ENCODE measurements at places on chromosomes 11 and 22.

GRCh38 chr11:17630936-17631335, 83.9 kb downstream of the OTOG start:
- no peak for DNase-seq

DNA sequence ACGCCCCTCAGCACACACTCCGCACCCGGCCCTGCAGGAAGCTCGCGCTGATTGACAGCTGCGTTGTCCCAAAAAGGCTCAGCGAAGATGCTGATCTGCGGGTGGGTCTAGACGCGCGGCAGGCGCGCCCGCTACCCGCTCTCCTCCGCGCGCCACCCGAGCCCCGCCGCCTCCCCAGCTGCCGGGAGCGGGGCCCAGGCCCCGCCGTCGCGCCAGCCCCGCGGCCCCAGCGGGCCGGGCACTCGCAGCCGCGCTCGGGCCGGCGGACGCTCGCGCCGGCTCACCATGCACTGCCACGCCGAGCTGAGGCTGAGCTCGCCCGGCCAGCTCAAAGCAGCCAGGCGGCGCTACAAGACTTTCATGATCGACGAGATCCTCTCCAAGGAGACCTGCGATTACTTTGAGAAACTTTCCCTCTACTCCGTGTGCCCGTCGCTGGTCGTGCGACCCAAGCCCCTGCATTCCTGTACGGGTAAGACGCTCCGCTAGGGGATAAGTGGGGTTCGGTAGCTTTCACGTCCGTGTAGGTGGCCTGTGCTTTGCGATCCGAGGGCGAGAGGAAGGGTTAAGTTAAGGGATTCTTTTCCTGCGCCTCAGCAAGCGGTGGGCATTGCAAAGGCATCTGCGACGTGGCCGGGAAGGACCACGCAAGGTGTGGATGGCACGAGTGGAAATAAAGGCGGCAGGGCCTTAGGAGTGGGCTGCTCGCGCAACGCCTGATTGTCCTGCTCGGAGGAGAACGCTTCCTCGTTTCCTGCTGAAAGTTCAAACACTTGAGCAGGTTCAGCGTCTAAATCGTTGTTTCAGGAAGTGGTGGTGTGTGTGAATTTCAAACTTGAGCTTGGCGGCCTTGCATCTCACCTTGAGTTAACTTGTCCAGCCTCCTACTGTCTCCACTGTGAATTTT, at the start of gene BARX2:
TSS of gene BARX2 (plus strand) at position 98 of the 907 bp plus-strand sequence. CDS start at position 286, 188 bp downstream.
- no peak for DNase-seq

DNA sequence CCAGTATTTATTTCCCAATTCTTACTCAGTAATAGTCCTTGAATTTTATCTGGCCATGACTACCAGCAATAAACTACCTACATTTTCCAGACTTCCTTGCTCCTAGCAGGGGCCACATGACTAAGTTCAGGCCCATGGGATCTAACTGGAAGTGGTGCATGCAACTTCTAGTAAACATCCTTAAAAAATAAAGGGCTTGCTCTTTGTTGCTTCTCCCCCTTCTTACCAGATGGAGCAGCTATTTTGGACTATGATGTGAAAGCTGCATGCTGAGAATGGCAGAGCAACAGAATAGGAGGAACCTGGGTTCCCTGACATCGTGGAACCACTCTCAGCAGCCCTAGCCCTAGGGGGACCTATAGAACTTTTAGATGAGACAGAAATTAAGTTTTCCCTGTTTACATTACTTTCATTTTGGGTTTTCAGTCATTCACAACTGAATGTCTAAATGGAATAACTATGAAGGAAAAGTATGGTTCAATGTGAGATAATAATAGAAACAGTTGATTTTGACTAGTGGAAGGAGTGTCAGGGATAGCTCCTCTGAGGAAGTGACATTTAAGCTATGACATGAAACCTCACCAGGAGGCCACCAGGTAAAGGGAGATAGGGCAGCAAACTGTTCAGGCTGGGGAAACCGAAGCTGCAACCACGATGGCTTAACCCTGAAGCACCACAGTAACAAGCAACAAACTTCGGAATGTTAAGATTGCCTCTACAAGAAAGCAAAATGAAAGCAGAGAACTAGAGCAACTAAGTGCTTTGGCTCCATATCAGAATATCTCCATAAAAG, 48.9 kb downstream of the PHF21A start:
- no peak for DNase-seq

- DNase-seq: no peak
These were observed 166.8 kb downstream of the TEAD1 start for GRCh38 chr11:12840871-12841660.

DNA sequence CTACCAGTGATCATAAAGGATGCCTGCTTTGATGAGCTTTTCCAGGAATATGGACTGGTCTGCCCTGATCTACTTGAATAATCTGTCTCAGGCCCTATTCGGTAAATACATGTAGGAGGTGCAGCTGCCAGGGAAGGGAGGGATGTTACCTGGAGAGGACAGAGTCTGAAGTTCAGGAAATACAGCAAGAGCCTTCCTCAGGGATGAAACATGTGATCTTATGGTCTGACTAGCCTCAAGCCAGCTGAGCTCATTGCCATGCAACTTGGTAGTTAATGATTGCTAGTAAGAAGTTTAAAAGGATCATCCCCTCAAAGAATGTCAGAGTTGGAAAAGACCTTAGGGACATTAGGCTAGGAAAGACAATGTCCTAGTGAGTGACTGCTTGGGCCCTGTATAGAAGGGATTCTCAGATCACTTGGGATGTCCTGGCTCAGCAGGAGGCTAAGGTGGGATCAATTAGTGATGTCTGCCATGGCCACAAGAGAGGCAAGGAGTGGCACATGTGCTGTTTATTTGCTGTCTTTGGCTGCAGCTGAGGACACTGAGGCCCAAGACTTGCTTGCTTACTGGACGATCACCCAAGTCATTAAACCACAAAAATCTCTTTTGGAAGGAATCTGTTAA, 18.5 kb downstream of the PTPRJ start:
- no peak for DNase-seq

DNA sequence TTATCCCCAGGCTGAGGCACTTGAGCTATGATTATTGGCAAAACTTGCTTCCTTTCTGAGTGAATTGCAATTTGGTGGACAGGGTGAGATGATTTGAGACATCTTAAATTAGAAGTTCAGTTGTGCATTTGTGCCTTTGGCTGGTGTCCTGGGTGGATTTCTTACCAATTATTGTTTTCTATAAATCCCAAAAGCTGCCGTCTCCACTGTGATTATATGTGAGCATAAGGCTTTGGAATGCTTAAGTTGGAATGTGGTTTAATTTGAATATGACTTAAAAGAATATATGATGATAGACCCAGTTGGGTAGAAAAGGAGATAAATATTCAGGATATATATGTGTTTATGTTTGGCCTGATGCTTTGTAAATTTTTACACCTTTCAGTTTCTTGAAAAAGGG, 70.0 kb downstream of the EXT2 start:
- DNase-seq: no peak

- no peak for DNase-seq
These were observed 128.8 kb upstream of the SESN3 start for GRCh38 chr11:95359756-95360155.

DNA sequence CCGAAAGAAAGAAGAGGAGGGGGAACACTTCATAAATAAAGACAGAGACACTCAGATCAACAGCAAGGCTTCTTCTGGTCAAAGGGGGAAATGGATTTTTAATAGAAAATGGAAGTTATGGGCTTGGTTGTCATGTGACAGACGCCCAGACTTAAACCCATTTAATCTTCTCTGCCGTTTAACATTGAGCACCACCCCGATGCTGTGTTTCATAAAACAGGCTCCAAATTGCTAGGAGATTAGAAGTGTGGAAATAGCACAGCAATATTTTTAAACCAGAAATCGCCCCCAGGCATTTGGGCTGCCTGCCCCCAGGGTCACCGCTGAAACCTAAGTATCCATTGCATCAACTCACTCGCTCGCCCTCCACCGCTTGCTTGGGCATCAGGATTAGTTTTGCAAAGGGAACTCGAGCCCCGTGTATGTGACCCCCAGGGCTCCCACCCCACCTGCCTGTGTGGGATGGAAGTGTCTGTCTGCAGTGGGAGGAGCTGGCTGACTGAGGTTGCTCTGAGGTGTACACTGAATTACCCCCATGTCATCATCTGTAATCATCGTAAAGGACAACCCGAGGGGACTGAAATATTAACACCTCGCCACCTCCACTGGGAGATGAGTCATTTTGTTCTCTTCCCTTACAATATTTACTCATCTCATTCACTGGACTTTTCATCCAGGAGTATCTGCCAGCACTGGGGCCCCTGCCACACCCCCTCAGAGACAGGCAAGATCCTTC, 10.7 kb downstream of the DSCAML1 start:
- no peak for DNase-seq

DNA sequence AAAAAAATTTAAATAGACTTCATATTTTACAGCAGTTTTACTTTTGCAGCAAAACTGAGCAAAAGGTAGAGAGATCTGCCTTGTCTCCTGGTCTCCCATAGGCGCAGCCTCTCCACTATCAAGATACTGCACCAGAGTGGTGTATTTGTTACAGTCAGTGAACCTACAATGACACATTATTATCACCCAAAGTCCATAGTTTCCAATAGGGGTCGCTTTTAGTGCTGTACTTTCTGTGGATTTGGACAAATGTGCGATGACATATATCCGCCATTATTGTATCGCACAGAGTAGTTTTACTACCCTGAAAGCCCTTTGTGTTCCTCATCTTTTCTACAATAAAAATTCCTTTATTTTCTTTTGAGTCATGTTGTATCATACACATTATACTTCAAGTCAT, 153.2 kb upstream of the CCDC179 start:
- DNase-seq: no peak

DNA sequence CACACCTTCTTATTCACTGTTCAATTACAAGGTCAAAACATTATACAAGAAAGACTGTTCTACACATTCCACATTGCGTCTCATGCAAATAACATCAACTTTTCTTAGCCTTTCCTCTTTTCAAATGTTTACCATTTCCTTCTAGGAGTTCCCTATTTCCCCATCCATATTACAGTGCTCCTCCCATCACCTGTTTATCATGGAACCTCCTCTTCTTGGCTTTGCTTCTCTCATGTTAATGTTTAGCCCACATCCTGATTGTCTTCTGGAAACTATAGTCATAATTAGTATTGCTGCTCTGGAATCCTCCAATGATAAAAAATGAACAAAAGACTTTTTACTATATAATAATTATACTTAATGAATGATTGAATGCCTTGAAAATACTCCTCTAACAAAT, 21.3 kb downstream of the OR52E1 start:
- DNase-seq: no peak

DNA sequence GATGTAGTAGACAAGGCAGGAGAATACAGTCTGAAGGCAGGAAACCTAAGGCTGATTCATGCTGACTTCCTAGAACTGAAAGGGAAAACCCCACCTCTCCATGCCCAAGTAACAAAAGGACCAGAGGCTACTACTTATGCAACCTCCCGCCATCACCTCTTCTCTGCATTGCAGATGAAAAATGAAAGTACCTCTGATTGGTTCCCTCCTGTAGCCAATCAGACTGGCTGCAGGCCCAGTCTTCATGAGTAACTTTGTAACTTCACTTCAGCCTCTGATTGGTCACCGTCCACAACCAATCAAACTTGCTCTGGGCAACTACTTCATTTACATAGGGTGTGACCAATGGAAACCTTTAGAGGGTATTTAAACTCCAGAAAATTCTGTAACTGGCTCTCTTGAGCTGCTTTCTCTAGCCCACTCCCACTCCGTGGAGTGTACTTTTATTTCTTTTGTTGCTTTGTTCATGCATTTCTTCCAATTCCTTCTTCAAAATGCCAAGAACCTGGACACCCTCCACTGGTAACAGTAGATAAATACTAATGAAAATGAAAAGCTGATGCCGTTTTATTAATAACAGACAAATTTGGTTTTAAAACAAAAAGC, 5.2 kb upstream of the MAP6 start:
- no peak for DNase-seq

DNA sequence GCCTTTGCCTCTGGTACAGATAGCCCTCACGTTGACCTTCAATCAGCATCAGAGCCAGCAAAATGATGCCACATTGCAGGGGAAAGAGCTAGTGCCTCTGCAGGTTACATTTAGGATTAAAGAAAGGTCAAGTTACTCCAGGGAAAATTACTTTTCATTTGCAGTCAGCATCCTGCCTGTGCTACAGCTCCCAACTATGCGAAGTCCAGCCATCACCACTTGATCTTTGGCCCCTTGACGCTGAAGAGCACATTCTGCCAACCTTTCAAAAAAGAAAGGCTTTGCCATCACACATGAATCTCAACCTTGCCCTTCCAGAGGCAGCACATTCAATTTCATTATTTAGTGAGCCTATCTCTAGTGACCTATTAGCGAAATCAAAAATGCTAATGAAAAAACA, 11.3 kb downstream of the FJX1 start:
- no peak for DNase-seq

- DNase-seq: no peak
These were observed 61.4 kb upstream of the FADD start for GRCh38 chr11:70141486-70142220.

DNA sequence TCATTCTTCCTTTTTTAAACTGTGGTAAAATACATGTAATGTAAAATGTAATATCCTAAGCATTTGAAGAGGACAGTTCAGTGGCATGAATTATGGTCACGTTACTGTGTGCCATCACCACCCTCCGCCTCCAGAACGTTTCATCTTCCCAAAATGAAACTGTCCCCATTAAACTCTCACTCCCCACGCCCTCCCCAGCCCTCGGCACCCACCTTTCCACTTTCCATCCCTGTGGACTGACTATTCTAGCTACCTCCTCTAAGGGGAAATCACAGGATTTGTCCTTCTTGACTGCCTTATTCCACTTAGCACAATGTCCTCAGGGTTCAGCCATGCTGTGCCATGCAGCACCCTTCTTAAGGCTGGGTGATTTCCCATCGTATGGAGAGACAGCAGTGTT, 1509.5 kb downstream of the BRD1 start:
- DNase-seq: no peak

DNA sequence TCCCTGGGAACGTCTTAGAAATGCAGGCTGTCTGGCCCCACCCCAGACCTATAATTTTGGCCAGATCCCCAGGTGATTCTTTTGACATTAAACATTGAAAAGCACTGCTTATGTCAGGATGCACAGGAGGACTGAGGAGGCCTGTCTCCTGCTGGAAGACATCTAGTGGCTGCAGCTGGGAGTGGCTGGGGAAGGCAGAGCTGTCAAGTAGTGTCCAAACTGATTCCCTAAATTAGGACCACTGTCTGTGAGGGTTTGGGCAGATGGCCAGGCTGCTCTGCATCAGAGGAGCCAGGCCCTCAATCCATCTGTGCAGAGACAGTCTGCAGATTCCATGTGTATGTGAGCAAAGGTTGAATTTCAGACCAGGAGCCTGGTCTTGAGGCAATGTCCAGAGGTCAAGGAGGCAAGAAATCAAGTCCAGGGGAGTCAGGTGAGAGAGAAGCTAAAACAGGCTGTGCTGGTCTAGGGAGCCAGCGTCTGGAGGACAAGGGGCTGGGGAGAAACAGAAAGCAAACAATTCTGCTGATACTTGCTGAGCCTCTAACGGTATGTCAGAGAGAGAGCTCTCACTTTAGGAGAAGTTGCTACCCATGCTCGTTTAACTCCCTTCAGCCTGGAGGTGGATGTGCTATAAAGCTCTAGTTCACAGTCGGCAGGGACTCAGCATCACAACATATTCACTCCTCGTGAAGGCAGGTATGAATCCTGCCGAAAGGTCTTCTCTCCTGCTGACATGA, 15.3 kb upstream of the SYTL2 start:
- no peak for DNase-seq

Data from GM19239 (cell line).